ENCODE measurements at places on chromosomes 2 and 18. TPM values are rescaled to one million over a fixed set of nuclear protein-coding genes. Genes with fewer than 3 reads are reported as not detected.

COX5B gene
- total RNA-seq = 701 TPM

MROH2A gene
- total RNA-seq = not detected

CNGA3 gene
- total RNA-seq = 4.3 TPM

HRH4 gene
- under 0.01 TPM for total RNA-seq

SERPINB10 gene
- not detected for total RNA-seq

LCT gene
- not detected for total RNA-seq

FAM117B gene
- 8.2 TPM for total RNA-seq

CRYGD gene
- total RNA-seq = not detected

ARMC9 gene
- total RNA-seq = 37.7 TPM

GPC1 gene
- total RNA-seq = 20.0 TPM

SOX11 gene
- 2.8 TPM for total RNA-seq

CELF4 gene
- total RNA-seq = 4.6 TPM

MOB1A gene
- 80.0 TPM for total RNA-seq

SERPINB4 gene
- total RNA-seq = not detected

WDR43 gene
- 45.3 TPM for total RNA-seq

EHD3 gene
- 7.8 TPM for total RNA-seq

DPP10 gene
- 3.9 TPM for total RNA-seq

SESTD1 gene
- total RNA-seq = 44.9 TPM

KCNG3 gene
- total RNA-seq = 1.8 TPM

ERFE gene
- total RNA-seq = not detected

FMNL2 gene
- 17.8 TPM for total RNA-seq

FSHR gene
- not detected for total RNA-seq

NT5C1B gene
- total RNA-seq = not detected

ADCYAP1 gene
- 1.3 TPM for total RNA-seq

IL36A gene
- total RNA-seq = not detected

EPB41L3 gene
- 95.8 TPM for total RNA-seq

COL3A1 gene
- total RNA-seq = 402 TPM

GYPC gene
- 120 TPM for total RNA-seq

RESP18 gene
- total RNA-seq = not detected

UGT1A4 gene
- not detected for total RNA-seq

CD8B2 gene
- total RNA-seq = not detected

SERPINB2 gene
- total RNA-seq = not detected

PTPRN gene
- total RNA-seq = 8.0 TPM

VIT gene
- total RNA-seq = 13.2 TPM

KANSL3 gene
- 55.0 TPM for total RNA-seq

OTOS gene
- not detected for total RNA-seq

IL1R1 gene
- 41.0 TPM for total RNA-seq

GCG gene
- total RNA-seq = not detected

CIDEA gene
- not detected for total RNA-seq

CLEC4F gene
- total RNA-seq = 0.55 TPM

SH3BP4 gene
- total RNA-seq = 22.8 TPM

KCNE4 gene
- total RNA-seq = 5.4 TPM

PIAS2 gene
- total RNA-seq = 32.9 TPM

TDRD15 gene
- 0.55 TPM for total RNA-seq

POTEE gene
- total RNA-seq = not detected

AMER3 gene
- not detected for total RNA-seq

SPEG gene
- 321 TPM for total RNA-seq

DSC1 gene
- total RNA-seq = not detected

BCL2 gene
- 14.3 TPM for total RNA-seq

LINC00305 gene
- not detected for total RNA-seq

All from sigmoid colon (tissue), 7 donors.